ENCODE measurements at places on chromosomes 1 and 21. TPM values are rescaled to one million over a fixed set of nuclear protein-coding genes. Genes with fewer than 3 reads are reported as not detected.

The S100A16 gene
- 326 TPM for total RNA-seq

The TSPEAR gene
- 0.19 TPM for total RNA-seq

The FCRL2 gene
- not detected for total RNA-seq

The AUNIP gene
- total RNA-seq: 2.1 TPM

The F13B gene
- not detected for total RNA-seq

The COL24A1 gene
- total RNA-seq: not detected

The SPOCD1 gene
- 2.8 TPM for total RNA-seq

The CD2 gene
- not detected for total RNA-seq

The PRRX1 gene
- total RNA-seq: 0.49 TPM

The TMEM200B gene
- total RNA-seq: 0.49 TPM

The ZBTB48 gene
- 15.9 TPM for total RNA-seq

The LRRIQ3 gene
- 0.16 TPM for total RNA-seq

The PRDM15 gene
- 2.9 TPM for total RNA-seq

The TLR5 gene
- 0.06 TPM for total RNA-seq

The ACOT11 gene
- 1.1 TPM for total RNA-seq

The CBR3 gene
- total RNA-seq: 4.0 TPM

All from bladder microvascular endothelial cell (primary cell).